ENCODE measurements at places on chromosomes 12 and 14.

DNA sequence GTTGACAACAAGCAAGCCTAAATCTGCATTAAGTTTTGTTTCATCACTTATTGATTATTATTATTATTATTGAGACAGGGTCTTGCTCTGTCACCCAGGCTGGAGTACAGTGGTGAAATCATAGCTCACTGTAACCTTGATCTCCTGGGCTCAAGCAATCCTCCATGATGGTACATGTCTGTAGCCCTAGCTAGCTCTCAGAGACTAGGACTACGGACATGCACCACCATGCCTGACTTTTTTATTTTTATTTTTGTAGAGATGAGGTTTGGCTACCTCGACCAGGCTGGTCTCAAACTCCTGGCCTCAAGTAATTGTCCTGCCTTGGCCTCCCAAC, 35.7 kb upstream of the STK38L start:
- DNase-seq = no peak

DNA sequence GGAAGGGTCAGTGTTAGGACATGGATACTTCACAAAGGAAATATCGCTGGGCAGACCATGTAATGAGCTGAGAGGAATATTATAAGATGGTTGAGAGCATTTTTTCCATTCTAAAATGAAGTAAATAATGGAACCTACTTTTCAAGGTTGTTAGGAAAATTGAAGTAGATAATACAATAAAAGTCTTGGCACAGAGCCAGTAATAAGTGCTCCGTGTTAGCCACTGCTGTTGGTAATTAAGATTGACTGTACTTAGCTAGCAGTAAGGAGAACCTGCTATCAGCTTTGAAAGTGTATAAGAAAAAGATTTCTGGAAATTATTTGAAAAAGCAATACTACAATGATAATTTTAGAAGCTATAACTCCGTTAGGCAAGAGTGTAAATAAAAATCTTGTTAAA, 77.6 kb downstream of the SCAF11 start:
- DNase-seq = no peak

DNA sequence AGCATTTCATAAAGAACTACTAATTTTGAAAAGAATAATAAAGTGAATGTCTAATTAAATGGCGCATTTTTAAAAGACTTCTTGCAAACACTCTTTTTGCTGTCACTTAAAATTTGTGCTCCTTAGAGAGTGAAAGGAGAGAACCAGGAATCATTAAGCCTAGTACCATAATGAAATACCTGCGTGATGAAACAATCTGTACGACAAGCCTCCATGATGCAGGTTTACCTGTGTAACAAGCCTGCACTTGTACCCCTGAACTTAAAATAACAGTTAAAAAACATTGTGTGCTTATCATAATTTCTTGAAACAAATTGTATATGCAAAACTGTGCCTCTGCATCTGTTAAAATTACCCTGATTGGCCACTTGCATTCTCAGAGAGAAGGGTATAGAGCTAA, 108.1 kb downstream of the MGAT4C start:
- no peak for DNase-seq

- DNase-seq = no peak
Measured at GRCh38 chr14:94115058-94115591, 4.6 kb downstream of the IFI27 start.

DNA sequence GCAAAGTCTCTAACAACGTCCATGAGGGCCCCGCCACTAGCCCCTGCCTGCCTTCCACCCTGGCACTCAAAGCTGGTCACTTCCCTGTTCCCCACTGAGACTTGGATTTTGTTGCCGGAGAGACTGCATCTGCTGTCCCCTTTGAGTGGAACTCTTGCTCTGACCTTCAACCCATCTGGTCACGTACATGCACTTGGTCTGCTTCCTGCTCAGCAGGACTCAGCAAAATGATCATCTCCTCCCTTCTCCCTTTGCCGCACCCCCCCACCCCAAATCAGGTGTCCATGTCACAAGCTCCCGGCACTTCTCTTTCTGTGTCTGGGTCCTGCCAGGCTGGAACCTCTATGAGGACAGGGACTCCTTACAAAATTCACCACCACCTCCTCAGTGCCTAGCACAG, 180.9 kb downstream of the CHST11 start:
- no peak for DNase-seq

DNA sequence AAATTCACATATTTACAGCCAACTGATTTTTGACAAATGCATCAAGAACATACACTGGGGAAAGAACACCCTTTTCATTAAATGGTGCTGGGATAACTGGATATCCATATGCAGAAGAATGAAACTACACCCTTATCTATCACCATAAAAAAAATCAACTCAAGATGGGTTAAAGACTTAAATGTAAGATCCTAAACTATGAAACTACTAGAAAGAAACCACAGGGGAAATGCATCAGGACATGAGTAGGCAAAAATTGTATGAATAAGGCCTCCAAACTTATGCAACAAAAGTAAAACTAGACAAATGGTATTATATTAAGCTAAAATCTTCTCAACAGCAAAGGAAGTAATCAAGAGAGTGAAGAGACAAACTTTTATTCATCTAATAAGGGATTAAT, 242.6 kb downstream of the CPNE8 start:
- DNase-seq = no peak

DNA sequence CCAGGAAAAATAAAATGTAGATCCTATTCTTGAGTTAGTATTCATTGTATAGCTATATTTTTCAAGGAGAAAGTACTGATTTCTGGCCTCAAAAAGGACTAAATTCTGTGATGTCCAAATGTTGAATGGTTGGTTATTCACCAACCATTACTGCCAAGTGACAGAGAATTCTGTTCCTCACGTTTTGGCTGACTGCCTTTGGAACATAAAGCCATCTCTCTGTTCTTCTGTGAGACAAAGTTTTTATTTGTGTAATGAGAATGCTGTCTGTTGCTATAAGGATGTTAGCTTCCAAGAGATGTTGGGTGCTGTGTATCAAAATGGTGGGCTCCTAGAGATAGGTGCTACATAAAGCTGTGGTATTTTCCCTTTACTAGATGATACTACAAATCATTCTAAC, 9.3 kb downstream of the ZNF410 start:
- DNase-seq = no peak

GRCh38 chr12:75960086-75960910, 71.3 kb downstream of the PHLDA1 start:
- no peak for DNase-seq

GRCh38 chr12:55392032-55392795, 8.1 kb upstream of the OR6C65 start:
- no peak for DNase-seq

DNA sequence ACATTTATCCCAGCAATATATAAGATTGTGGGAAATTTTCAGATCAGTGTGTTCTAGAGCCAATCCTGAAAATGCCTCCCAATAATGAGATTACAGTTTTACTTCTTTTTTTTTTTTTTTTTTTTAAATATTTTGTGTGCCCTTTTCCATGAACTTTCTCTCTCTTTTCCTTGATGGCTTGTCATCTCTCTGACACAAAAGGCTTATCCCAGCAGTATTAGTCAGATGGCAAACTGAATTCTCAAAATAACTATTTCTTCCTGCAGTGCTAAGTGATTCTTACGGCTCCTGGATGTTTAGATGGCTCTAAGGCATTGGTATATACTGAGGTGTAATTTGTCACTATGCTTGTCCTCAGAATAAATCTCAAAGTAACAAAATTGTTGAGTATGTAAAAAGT, 86.7 kb downstream of the LRP6 start:
- no peak for DNase-seq

DNA sequence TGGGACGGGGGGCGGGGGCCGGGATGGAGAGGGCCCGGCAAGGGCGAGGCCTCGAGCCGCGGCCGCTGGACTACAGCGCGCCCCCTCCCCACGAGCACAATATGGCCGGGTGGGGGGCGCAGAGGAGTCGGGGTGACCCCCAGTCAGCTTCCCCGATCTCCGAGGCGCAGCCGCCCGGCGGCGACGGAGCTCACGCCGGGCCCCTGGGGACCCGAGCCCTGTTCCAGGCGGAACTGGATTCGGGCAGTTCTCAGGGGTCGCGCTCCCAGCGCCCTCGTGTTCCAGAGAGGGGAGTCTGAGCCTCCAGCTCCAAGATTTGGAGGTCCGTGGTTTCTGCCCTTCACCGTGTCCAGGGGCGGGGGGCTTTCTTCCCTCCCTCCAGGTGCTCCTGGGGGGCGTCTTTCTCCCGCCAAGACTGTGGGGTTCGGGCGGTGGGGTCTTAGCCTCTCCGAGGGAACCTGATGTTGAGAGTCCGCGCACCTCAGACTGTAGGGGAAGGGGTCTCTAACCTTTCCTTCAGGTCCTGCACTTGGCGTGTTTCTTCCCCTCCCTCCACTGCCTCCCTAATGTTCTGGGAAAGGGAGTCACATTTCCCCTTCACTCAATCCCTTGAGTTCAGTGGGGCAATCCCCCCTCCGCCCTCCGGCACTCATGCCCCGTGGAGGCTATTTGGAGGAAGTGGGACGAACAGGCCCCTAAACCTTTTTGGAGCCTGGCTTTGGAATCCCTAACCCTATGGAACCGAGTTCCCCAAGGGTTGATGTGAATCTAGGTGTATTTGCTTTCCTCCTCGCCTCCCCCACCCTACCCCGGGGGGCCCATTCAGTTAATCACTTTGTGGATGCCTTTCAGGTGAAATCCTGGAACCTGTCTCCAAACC, 584 bp downstream of the ACVR1B start:
- DNase-seq = peak; percentile 3

DNA sequence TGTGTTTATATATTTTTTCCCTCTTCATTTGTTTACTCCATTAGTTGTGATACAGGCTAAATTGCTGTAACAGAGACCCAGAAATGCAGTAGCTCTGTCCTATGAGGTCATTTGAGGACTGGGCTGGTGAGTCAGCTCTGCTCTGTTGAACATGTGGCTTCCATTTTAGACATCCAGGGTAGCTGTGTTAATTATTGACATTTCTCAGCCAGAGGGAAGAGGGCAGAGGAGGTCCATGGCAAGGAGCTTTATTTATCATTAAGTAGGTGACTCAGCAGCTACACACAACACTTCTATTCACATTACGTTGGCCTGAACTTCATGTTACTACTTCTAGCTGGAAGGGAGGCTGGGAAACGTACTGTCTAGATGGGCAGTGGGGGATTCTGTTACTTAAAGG, 85.4 kb downstream of the PTCSC3 start:
- no peak for DNase-seq

Measured in activated naive CD8-positive, alpha-beta T cell treated with anti-CD3 and anti-CD28 coated beads for 36 hours (primary cell).